Activated CD8-positive, alpha-beta memory T cell treated with anti-CD3 and anti-CD28 coated beads, Interleukin-2, amount 10 ng/mL, durations not matched to agents 7 days and 5 days (primary cell): ENCODE measurements at places on chromosomes 3 and 15. TPM values are rescaled to one million over a fixed set of nuclear protein-coding genes. Genes with fewer than 3 reads are reported as not detected.

Gene GOLGA6D
- total RNA-seq = 0.12 TPM

Gene PLA2G4B
- 2.8 TPM for total RNA-seq

Gene GP9
- not detected for total RNA-seq

Gene GABRR3
- total RNA-seq = not detected

Gene ARHGAP11A
- total RNA-seq = 141 TPM

Gene RBPMS2
- total RNA-seq = not detected

Gene SCG5
- total RNA-seq = 3.5 TPM

Gene MESP2
- total RNA-seq = not detected

Gene ANKRD34C
- total RNA-seq = not detected

Gene VEPH1
- total RNA-seq = not detected

Gene RASGRF1
- not detected for total RNA-seq

Gene CHL1
- total RNA-seq = not detected

Gene ITIH1
- total RNA-seq = not detected

Gene ALPK3
- total RNA-seq = 0.35 TPM

Gene COL6A5
- total RNA-seq = not detected
